ENCODE measurements at places on chromosomes 6 and 20.

GRCh38 chr6:105136431-105137350 lies 43.1 kb downstream of the POPDC3 start:
- DNase-seq = no peak

DNA sequence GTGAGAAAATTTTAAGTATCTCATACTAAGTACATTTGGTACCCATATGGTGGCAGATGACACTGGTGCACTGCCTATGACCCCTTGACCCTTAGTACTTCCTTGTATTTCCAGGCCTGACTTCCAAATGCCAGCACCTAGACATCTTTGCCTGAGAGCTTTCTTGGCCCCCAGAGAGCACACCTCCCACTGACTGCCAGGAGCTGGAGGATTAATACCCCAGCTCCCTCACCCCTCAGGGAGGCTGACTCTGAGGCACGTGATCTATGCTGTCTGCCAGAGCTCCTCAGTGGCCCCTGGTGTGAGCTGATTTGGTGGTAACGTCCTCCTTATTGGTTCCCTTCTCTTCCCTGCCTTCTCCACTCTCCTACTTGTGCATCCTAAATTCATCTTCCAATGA lies 38.0 kb downstream of the BFSP1 start:
- no peak for DNase-seq

GRCh38 chr6:90140683-90141082 lies 156.0 kb downstream of the BACH2 start:
- DNase-seq = no peak

DNA sequence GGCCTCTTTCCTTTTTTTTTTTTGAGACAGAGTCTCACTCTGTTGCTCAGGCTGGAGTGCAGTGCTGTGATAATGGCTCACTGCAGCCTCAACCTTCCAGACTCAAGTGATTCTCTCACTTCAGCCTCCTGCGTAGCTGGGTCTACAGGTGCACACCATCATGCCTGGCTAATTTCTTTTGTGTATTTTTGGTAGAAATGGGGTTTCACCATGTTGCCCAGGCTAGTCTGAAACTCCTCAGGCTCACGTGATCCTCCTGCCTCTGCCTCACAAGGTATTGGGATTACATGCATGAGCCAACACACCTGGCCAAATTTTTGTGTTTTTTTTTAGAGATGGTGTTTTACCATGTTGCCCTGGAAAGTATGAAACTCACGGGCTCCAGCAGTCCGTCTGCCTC lies 29.3 kb downstream of the SRC start:
- no peak for DNase-seq

DNA sequence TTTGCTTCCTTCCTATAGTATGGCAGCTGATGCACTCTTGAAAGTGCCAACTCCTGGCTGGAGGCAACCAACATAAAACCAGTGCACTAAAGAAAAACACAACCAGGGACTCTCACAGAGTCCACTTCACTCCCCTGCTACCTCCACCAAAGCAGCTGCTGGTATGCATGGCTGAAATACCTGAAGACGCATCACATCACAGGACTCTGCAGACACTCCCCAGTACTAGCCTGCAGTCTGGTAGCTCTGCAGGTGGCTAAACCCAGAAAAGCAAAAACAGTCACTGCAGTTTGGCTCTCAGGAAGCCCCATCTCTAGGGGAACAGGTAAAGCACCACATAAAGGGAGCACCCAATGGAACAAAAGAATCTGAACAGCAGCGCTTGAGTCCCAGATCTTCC lies 473.0 kb upstream of the SPTLC3 start:
- DNase-seq = no peak

DNA sequence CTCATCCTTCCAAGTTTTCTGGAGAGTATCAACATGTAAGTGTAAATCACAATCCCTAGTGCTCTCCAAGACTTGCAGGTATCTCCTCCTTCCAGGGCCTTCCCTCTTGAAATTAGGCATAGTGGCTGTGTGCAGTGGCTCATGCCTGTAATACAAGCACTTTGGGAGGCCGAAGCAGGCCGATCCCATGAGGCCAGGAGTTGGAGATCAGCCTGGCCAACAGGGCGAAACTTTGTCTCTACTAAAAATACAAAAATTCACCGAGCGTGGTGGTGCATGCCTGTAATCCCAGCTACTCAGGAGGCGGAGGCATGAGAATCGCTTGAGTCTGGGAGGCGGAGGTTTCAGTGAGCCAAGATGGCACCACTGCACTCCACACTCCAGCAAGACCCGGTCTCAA lies 9.4 kb upstream of the ANGPT4 start:
- DNase-seq = no peak

GRCh38 chr6:119348748-119349360 lies 707 bp downstream of the MAN1A1 start:
- DNase-seq = peak; percentile 13

- DNase-seq = no peak
Measured at GRCh38 chr20:10699941-10700340, 26.1 kb upstream of the JAG1 start.

GRCh38 chr6:78131521-78131920 lies 478.7 kb downstream of the MEI4 start:
- DNase-seq = no peak

- DNase-seq = no peak
Measured at GRCh38 chr6:11532097-11532496, 5.5 kb upstream of the TMEM170B start.

Data from activated T-helper 9 cell treated with anti-CD3 and anti-CD28 coated beads, Interleukin-2, amount 50 U/mL, for 16 hours (primary cell).